Left lung (tissue), 14 donors: ENCODE measurements at places on chromosomes 2 and 18. TPM values are rescaled to one million over a fixed set of nuclear protein-coding genes. Genes with fewer than 3 reads are reported as not detected.

GRCh38 chr18:70405052-70405451, 116.2 kb downstream of the SOCS6 start:
- H3K27me3 ChIP-seq: no peaks in the 10 kb centered on the region
- DNase-seq: no peak
- H3K27ac ChIP-seq: no peak overlapping the region
- H3K4me3 ChIP-seq: no peak overlapping the region
- no peaks in the 10 kb centered on the region for H3K36me3 ChIP-seq

The TXNDC2 gene
- total RNA-seq: 0.18 TPM

The NCKAP5 gene
- 9.3 TPM for total RNA-seq

The GAL3ST2 gene
- total RNA-seq: not detected
